Stimulated activated CD8-positive, alpha-beta memory T cell treated with anti-CD3 and anti-CD28 coated beads, Interleukin-2, amount 100 ng/mL, for 1 hour (primary cell): ENCODE measurements at places on chromosomes 5 and 9.

GRCh38 chr5:120605325-120606079 lies 141.4 kb downstream of the PRR16 start:
- DNase-seq, result no peak

DNA sequence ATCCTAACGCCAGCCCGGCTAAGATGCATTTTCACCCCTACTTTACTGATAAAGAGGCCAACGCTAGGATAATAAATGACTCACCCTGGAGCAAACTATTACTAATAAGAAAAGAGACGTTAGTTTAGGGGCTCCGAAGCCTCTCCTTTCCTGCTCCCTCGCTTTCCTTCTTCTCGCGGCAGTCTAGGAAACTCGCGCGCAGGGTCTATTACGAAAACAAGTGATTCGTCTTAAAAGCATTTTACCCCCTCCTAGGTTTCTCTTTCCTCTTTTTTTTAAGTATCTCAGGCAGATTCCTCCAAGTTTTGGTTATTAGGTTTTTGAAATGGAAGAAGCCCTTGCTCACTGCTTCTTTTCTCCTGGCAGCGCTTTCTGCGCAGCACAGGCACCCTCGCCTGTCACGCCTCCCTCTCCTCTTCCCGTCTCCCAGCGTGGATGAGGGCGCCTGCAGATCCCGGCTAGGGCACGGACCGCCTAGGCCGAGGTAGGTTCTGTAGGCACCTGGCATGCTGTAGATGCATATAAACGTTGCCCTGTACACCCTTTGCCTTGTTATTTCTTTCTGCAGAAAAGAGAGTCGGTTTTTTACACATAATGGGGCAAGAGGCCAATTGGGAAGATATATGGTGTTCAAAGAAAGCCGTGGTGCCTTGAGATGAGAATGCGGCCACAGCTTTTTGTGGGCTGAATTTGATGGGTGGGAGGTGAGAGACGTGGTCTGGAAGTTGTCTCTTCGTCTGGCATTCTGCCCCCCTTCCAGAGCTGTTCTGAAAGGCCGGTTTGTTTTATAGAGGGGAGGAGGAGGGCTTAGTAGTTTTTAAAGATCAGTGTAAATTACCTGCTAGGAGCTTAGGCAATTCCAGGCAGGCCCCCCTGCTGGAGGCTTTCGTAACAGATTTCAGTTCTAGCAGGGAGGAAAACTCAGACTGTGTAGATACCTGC lies 983 bp downstream of the GCNT1 start:
- no peak for DNase-seq

DNA sequence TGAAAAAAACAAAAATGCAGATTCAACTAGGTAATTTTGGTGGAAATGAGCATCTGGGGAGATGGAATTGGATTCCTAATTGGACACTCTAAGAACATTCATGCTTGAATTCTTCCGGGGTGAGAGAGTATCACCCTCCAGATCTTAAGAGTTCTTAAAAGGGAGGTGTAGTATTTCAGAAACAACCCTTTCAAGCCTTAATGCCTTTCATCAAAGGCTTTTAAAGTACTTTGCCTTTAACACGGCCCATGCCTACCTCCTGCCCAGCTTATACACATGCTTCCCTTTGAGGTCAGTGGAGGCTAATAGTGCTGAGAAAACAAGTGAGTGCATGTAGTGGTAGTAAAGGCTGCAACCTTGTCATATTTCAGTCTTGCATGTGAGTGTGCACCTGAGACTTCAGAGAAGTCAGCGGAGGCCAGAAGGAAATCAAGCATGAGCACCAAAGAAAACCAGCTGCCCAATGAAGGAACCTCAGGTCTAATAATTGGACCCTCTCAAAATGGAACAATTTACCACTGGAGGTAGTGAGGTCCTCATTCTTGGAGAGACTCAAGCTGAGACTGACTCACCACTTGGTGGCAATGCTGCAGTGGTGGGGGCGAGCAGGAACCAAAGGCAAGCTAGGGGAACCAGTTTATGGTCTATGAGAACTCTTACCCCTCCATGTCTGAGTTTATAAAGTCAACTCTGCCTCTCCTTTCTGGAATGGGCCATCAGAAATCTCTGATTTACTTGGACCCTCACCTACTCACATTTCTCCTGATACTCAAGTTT lies 98.4 kb upstream of the GDNF start:
- no peak for DNase-seq

- no peak for DNase-seq
Measured at GRCh38 chr9:114590328-114590727, 2.8 kb downstream of the ATP6V1G1 start.

DNA sequence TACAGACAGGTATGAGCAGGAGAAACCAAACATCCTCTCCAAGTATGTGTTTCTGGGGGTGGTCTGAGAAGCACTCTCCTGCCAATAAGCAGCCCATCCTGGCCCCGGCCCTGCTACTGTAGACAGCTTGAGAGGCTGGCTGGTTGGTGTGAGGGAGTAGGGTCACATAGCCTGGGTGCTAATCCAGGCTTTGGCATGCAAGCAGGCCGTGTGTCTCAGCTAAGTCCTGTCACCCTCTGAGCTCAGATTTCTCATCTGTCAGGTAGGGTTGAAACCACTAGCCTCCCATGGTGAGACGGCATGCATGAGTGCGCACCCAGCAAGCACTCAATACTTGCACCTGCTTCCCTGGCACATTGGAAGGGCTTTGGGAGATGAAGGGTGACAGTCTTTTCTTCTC lies 49.8 kb upstream of the PHYKPL start:
- no peak for DNase-seq

GRCh38 chr5:35854248-35854647 lies 2.4 kb upstream of the IL7R start:
- no peak for DNase-seq
